ENCODE measurements at places on chromosomes 12 and 14. TPM values are rescaled to one million over a fixed set of nuclear protein-coding genes. Genes with fewer than 3 reads are reported as not detected.

GRCh38 chr14:90545966-90546751 lies 149.3 kb downstream of the CALM1 start:
- no peaks in the 10 kb centered on the region for H3K27me3 ChIP-seq
- no peak for DNase-seq
- peak overlapping the region; percentile 45 for H3K27ac ChIP-seq
- no peak overlapping the region for H3K4me3 ChIP-seq

- no peak overlapping the region for H3K4me3 ChIP-seq
- no peaks in the 10 kb centered on the region for H3K4me1 ChIP-seq
- no peaks in the 10 kb centered on the region for H3K36me3 ChIP-seq
- H3K27me3 ChIP-seq: no peaks in the 10 kb centered on the region
- DNase-seq: no peak
- no peak overlapping the region for H3K27ac ChIP-seq
Measured at GRCh38 chr12:47164724-47165439, 85.1 kb upstream of the AMIGO2 start.

DNA sequence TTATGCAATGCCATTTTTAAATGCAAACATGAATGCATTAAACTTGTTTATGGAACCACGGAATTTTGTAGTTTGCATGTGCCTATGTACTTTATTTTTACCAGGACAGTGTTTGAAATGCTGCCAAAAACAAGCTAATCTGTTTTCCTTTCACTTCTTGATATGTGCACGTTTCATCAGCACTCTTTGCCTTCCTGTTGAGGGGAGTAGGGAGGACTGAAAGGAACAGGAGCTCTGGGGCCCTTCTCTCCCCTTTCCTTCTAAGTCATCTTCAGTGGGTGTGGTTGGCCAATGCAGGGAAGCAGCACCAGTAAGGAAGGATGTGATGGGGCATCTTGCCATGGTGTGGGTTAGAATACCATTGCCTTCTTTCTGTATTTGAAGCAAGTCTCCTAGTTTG lies 12.1 kb upstream of the PPP4R4 start:
- H3K4me1 ChIP-seq: peaks cover 22% of the 10 kb centered on the region
- no peak overlapping the region for H3K4me3 ChIP-seq
- DNase-seq: no peak
- no peak overlapping the region for H3K27ac ChIP-seq
- H3K27me3 ChIP-seq: no peaks in the 10 kb centered on the region

GRCh38 chr14:21902561-21903181 lies 229.1 kb upstream of the OR4E1 start:
- no peaks in the 10 kb centered on the region for H3K27me3 ChIP-seq
- H3K27ac ChIP-seq: no peak overlapping the region
- H3K4me3 ChIP-seq: no peak overlapping the region
- H3K36me3 ChIP-seq: no peaks in the 10 kb centered on the region
- no peak for DNase-seq

- H3K4me1 ChIP-seq: peaks cover 3% of the 10 kb centered on the region
- DNase-seq: no peak
- no peak overlapping the region for H3K27ac ChIP-seq
- no peaks in the 10 kb centered on the region for H3K36me3 ChIP-seq
- H3K4me3 ChIP-seq: no peak overlapping the region
Measured at GRCh38 chr12:622416-622815, 40.8 kb downstream of the NINJ2 start.

DNA sequence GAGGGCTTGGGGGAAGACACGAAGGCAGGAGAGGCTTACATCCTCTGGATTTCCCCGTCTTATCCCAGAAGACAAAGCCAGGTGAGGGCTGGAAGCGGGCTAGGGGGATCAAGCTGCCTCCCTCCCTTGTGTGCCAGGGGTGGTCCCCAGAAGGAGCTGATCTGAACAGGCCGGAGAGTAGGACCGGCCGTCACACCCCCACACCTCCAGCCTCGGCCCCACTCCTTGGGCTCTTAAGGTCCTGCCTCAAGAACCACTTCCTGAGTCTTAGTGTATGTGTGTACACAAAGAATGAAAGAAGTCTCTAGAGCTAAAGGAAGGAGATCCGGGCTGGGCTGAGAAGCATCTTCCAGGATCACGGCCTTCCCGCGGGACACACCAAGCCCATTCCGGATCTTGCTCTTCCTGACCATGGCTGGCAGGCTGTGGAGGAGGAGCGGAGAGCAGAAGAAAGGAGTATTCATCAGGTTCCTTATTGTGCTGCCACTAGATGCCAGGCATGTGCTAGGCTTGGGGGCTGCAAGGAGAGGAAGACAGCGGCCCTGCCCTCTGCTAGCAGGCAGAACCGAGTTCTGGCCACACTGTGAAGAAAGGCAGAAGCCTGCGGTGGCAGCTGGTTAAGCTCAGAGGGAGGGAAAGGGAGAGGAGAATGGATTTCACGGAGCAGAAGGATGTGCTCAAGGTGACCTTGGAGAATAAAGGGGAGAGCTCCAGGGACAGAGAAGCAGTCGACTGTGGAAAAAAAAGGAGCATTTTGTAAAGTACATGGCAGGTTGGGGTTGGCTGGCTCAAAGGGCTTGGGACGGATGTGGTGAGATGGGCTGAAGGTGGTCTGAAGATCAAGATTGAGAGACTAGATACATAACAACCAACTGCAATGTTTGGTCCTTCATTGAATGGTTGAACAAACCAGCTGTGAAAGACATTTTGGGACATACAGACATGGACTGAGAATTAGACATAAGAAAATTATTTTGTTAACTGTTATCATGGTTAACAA lies 1.3 kb upstream of the CD63 start:
- H3K36me3 ChIP-seq: peaks cover 24% of the 10 kb centered on the region
- H3K27me3 ChIP-seq: no peaks in the 10 kb centered on the region
- peak overlapping the region; percentile 100 for H3K27ac ChIP-seq

DNA sequence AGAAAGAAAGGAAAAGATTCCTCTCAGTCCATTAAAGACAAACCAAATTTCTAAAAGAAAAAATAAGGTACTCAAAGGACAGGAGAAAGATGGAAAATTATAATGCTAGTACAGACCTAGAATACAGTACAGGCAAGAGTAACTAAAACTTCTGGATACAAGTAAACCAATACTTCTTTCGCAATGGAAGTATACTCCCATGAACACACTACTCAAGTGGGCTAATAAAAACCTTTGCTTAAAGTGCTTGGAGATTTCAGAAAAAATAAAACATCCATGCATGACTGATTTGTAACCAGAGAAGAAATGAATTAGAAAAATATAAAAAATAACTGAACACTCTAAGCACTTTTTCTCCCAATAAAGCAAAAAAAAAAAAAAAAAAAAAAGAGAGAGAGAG lies 3.5 kb downstream of the ZBTB25 start:
- no peak overlapping the region for H3K27ac ChIP-seq
- H3K27me3 ChIP-seq: no peaks in the 10 kb centered on the region
- peaks cover 2% of the 10 kb centered on the region for H3K36me3 ChIP-seq
- DNase-seq: no peak
- peaks cover 7% of the 10 kb centered on the region for H3K4me1 ChIP-seq
- no peak overlapping the region for H3K4me3 ChIP-seq

DNA sequence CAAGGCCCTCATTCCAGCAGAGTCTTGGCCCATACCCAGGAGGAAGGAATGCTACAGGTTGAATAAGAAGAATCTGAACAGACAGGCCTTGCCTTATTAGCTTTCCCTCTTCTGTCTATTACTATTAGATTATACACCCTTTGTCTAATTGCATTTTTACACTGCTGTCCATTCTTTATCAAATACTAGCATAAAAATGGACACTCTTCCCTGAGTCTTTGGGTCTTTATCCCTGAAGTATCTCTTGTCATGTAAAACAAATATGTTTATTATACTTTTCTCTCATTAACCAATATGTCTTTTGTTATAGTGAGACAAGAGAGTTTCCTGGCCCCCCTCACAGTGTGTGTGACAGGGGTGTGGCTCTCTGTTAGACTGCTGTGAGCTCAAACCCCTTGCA lies 897.4 kb upstream of the SEL1L start:
- no peak for DNase-seq
- H3K27me3 ChIP-seq: no peaks in the 10 kb centered on the region
- no peak overlapping the region for H3K4me3 ChIP-seq
- peaks cover 9% of the 10 kb centered on the region for H3K4me1 ChIP-seq

PZP gene
- total RNA-seq: 0.39 TPM

- H3K27ac ChIP-seq: no peak overlapping the region
- H3K36me3 ChIP-seq: no peaks in the 10 kb centered on the region
- no peaks in the 10 kb centered on the region for H3K27me3 ChIP-seq
Measured at GRCh38 chr14:24688030-24688658, 54.2 kb upstream of the GZMB start.

DNA sequence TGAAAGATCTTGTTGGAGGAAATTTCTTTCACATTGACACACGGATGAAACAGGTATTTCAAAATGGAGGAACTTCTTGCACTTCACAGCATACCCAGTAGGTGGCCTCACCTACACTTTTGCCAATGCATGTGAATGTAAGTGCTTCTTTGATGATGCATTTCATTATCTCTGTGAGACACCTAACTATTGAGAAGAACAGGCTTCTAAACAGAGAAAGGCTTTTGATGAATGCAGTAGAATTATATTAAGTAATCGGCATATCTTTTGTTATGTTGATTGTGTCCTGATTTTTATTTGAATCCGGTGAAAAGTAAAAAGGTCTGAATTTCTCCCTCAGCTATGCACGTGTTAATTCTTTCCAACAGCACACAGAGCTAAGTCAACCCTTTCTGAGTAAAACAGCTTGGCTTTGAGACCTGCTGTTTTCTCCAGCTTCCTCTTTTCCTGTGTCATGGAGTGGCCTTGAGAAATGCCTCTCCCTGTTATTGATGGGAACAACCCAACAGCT lies 399.0 kb downstream of the NAV3 start:
- no peak overlapping the region for H3K4me3 ChIP-seq
- peak overlapping the region; percentile 29 for H3K27ac ChIP-seq
- DNase-seq: no peak

GRCh38 chr12:66716522-66716921 lies 37.6 kb upstream of the GRIP1 start:
- no peaks in the 10 kb centered on the region for H3K36me3 ChIP-seq
- no peaks in the 10 kb centered on the region for H3K27me3 ChIP-seq

- H3K4me1 ChIP-seq: no peaks in the 10 kb centered on the region
- no peaks in the 10 kb centered on the region for H3K36me3 ChIP-seq
- no peak overlapping the region for H3K4me3 ChIP-seq
- H3K27ac ChIP-seq: no peak overlapping the region
- peak; percentile 30 for DNase-seq
- H3K27me3 ChIP-seq: no peaks in the 10 kb centered on the region
Measured at GRCh38 chr12:52335598-52336262, 14.5 kb upstream of the KRT83 start.

DNA sequence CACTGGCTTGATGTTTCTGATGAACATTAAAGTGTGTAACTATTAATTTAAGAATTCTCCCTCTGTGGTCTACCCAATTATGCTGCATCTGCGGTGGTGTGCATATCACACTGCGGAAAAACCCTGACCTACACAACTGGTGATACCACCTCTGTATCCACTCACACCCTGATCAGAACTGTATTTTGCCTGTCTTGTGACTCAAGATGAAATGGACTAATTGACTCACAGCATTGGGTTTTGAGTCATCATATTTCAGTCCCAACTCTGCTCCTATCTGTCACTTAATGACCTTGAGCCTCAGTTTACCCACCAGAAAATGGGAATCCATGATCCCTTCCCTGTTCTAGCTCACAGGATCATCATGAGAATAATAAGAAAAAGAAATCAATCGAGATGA lies 65.6 kb downstream of the NUAK1 start:
- H3K4me1 ChIP-seq: no peaks in the 10 kb centered on the region
- DNase-seq: no peak
- no peak overlapping the region for H3K4me3 ChIP-seq
- no peaks in the 10 kb centered on the region for H3K27me3 ChIP-seq

TMCC3 gene
- 31.3 TPM for total RNA-seq

KRT72 gene
- 0.11 TPM for total RNA-seq

DNA sequence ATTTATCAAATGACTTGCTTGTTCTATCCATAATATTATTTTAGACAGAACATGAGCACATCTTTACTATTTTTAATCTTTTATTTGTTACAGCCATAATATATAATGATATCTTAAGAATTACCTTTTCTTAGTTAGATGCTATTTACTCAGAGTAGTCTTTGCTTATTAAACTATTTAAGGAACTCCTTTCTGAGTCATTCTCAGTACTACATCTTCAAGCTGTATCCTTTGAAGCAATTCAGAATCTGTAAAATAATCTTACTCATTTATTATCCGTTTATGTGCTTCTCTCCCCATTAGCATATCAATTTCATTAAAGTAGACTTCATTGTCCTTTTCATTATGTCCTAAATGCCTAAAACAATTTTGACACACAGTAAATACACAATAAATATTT lies 240.4 kb upstream of the FAR2 start:
- no peaks in the 10 kb centered on the region for H3K36me3 ChIP-seq
- H3K4me3 ChIP-seq: no peak overlapping the region
- H3K4me1 ChIP-seq: no peaks in the 10 kb centered on the region
- no peak for DNase-seq
- H3K27ac ChIP-seq: no peak overlapping the region

GRCh38 chr12:100651694-100652093 lies 78.2 kb downstream of the GAS2L3 start:
- no peak for DNase-seq
- no peaks in the 10 kb centered on the region for H3K36me3 ChIP-seq
- H3K27ac ChIP-seq: no peak overlapping the region
- H3K4me1 ChIP-seq: no peaks in the 10 kb centered on the region

GRCh38 chr12:29320295-29321085 lies 60.5 kb downstream of the ERGIC2 start:
- H3K27me3 ChIP-seq: no peaks in the 10 kb centered on the region
- H3K27ac ChIP-seq: no peak overlapping the region
- no peaks in the 10 kb centered on the region for H3K4me1 ChIP-seq
- peaks cover 11% of the 10 kb centered on the region for H3K36me3 ChIP-seq
- no peak overlapping the region for H3K4me3 ChIP-seq
- no peak for DNase-seq

- peaks cover 8% of the 10 kb centered on the region for H3K27me3 ChIP-seq
- H3K36me3 ChIP-seq: no peaks in the 10 kb centered on the region
- no peaks in the 10 kb centered on the region for H3K4me1 ChIP-seq
Measured at GRCh38 chr12:77058740-77059139, 6.6 kb downstream of the E2F7 start.

GRCh38 chr12:25054076-25054782 lies 105.3 kb upstream of the BCAT1 start:
- H3K27ac ChIP-seq: no peak overlapping the region
- no peaks in the 10 kb centered on the region for H3K36me3 ChIP-seq
- H3K27me3 ChIP-seq: no peaks in the 10 kb centered on the region
- no peaks in the 10 kb centered on the region for H3K4me1 ChIP-seq
- DNase-seq: no peak

- H3K36me3 ChIP-seq: peaks cover 3% of the 10 kb centered on the region
- H3K4me1 ChIP-seq: peaks cover 27% of the 10 kb centered on the region
- DNase-seq: no peak
- H3K4me3 ChIP-seq: no peak overlapping the region
- H3K27ac ChIP-seq: no peak overlapping the region
Measured at GRCh38 chr12:49703647-49704137, 3.5 kb downstream of the FMNL3 start.
